ENCODE measurements at places on chromosomes 7 and 10.
A peak's percentile ranks its signal among the peaks of the same experiment; 100 is the strongest.

GRCh38 chr7:37247861-37248260, 200.8 kb downstream of the ELMO1 start:
- ATAC-seq = no peak

- peak; percentile 40 for ATAC-seq
These were observed at the start of gene VOPP1 for GRCh38 chr7:55572378-55573233. TSS of gene VOPP1 (minus strand) at chr7:55572502. CDS start at chr7:55572324, 178 bp downstream.

DNA sequence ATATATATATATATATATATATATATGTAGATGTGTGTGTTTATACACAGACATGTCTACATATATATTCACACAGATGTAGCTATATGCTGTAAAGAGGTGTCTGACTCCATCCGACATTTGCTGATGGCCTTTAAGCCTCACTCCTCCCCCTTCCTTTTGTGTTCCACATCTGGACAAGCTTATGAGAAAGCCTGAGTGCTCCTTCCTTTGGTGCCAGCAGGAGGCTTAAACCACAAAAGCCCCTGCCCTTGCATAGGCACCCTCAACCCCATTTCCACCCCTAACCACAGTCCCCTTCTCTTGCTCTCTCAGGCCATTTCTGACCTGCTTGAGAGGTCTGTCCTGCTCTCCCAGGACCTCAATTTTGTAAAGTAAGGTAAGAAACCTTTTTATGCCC, 98.7 kb downstream of the SVOPL start:
- ATAC-seq = no peak

GRCh38 chr10:116073001-116073400, 200.0 kb downstream of the GFRA1 start:
- ATAC-seq = no peak

- ATAC-seq = no peak
These were observed 2.7 kb upstream of the CPVL start for GRCh38 chr7:29149036-29149435.

DNA sequence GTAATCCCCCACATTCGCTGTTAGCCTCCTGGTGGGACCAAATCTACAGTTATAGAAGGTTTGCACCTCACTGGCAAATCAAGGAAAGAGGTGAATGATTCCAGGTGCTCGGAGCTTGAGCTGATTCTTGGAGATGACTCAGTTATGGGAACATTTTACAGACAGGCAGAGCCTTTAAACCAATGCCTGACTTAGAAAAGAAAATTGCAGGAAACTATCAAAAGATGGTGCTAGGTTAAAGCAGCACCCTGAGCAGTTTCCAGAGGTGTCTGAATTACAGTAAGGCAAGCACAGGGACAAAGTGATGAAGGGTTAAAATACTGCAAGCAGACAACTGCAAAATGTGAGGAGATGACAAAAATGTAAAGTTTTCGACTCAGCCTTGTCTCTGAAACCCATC, 2.9 kb downstream of the LRRTM3 start:
- ATAC-seq = no peak

Measured in SK-N-SH treated with all-trans-retinoic acid at 6 μM for 48 hours (cell line).